Mucosa of descending colon (tissue), 3 donors: ENCODE measurements at places on chromosomes 16 and 17.

DNA sequence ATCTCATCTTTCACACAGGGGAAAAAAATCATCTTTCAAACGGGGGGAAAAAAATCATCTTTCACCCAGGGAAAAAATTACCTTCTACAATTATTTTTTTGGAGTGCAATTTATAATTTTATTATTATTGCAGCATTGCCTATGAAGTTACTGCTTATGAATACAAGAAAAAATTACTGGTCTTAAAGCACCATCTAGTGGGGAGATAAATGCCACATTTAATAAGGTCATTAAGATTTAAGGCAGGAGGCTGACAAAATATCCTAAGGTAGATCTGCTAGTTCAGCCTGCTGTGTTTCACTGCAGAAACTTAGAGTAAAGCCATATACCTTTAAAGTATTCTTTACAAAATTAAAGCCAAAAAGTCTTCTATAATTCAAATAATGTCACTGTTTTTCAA lies 13.7 kb downstream of the SHCBP1 start:
- no peak for DNase-seq

GRCh38 chr16:1048442-1049112 lies 24.0 kb upstream of the SSTR5 start:
- DNase-seq = peak; percentile 31

DNA sequence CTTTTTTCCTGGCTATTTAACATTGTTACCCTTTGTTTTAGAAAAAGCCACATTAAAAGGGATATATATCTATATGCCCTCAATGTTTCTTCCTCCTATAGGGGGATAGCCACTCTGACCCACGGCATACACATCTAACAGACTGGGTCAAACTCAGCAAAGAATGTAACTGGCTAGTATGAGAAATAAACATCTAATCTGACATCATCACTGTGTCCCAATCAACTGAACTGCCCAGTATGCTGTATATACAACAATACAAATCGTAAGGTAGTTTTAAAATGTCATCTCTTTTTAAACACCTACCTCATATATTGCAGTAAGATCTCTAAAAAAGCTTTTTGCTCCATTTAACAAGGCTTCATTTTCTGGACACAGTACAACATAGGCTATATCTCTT lies 39.9 kb upstream of the INTS2 start:
- DNase-seq = no peak

DNA sequence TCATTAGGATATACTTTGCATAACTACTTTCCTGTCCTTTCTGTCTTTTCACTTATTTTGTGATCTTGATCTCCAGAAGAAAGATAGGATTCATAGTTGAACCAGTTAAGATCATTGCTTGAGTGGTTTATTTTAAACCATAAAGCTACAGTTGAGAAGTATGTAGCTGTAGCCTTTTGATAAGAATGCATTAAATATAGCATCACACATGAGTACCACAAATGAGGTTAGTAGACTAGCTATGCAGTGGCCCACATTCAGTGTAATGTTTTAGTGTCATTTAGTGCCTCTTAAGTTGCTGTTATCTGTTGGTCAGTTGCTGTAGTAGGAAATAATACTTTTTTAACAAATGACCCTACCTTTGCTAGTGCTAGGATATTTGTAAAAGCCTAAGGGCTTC lies 1.3 kb downstream of the NLK start:
- no peak for DNase-seq

GRCh38 chr17:7340179-7340578 lies 3.9 kb downstream of the ACAP1 start:
- DNase-seq = no peak

GRCh38 chr17:80086081-80086480 lies 15.3 kb upstream of the GAA start:
- no peak for DNase-seq

GRCh38 chr17:8679126-8679525 lies 48.6 kb upstream of the MYH10 start:
- no peak for DNase-seq

DNA sequence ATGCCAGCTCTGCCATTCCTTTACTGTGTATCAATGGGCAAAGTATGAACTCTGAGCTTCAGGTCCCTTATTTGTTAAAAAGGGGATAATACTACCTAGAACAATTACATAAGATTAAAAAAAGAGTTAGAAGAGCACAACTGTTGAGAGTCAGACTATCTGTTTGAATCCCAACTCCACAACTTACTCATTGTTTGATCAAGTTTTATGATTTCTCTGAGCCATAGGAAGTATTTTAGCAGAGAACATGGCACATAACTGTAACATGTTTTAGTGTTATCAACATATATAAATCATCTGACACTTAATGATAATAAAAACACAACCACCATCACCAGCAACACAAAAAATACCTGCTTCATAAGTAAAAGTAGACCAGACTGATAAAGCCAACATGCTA lies 421.3 kb downstream of the ZFHX3 start:
- DNase-seq = no peak

GRCh38 chr17:64145375-64145750 lies 15.4 kb upstream of the ERN1 start:
- DNase-seq = no peak

GRCh38 chr17:77877036-77877435 lies 81.5 kb upstream of the TNRC6C start:
- DNase-seq = no peak

DNA sequence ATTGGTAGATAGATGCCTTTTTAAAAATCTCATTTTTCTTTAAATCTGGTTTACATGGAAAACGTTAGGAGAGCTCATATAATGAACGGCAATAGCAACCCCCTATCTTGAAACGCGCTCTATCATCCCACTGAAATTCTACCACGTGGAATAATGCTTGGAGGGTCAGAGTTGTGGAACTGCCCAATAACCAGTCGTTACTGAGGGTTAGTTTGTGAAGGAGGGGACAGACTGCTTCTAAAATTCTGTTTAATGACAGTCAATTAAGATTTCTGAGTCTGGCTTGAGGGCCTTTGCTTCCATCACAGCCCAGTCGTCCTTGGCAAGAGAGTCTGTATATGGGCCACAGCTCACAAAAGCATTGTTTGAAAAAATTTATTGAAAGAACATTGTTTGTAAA lies 482 bp downstream of the IRF8 start:
- DNase-seq = no peak

DNA sequence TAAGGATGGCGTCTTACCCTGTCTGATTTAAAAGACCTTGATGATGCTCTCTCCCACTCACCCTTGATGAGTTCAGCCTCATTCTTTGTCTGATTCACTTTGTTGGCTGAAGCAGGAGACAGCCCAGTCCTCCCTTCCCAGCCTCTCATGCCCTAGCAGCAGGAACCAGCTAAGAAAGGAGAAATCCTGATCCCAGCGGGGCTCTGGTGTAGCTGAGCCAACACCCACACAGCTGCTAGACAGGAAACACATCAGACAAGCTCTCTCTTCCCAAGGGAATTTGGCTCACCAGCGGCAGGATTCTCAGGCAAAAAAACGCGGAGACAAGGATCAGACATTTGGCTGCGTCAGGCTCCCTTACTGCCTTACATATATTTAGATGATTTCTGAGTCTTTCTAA lies 211.5 kb downstream of the CDH11 start:
- DNase-seq = peak; percentile 12

DNA sequence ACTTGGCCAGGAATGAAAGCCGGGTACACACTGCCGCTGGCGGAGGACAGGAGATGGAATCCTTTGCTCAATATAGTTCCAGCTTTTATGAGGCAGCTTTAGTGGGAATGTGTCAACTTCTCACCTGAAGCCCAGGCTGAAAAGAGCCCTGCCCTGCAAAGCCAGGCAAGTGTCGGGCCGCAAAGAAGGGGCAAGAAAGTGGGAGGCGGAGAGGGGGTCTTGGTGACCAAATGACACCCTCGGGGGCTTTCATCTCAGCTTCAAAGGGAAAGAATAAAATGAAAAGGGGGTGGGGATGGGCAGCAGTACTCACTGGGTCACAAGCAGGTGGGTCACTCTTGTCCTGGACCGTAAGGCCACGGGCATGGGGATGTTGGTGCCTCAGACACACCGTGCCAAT lies 62.9 kb downstream of the C16orf95 start:
- DNase-seq = no peak
